ENCODE measurements at places on chromosomes 16 and 17. TPM values are rescaled to one million over a fixed set of nuclear protein-coding genes. Genes with fewer than 3 reads are reported as not detected.

DNA sequence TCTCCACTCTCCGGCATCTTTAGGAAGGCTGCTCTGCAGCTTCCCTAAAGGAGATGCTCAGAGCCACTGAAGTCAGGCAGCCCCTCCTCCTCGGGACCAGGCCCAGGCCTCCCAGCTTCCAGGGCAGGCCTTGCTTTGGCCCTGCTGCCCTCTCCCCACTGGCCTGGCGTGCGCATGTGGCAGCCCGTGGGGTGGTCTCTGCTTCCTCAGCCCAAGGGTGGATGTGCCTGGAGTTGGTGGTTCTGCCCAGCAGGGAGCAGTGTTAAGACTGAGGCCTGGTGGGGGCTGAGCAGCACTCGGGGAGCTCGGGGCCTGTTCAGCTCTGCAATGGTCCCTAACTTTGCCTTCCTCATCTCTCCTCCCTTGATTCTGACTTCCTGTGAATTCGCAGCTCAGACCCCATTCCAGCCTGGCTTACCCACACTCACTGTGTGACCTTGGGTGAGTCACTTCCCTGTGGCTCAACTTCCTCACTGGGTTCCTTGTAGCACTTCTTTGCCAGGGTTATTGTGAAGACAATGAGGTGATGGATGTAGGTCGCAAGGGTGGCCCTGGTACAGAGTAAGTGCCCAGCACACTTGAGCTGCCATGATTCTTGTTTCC, 63.2 kb downstream of the NKD1 start:
- DNase-seq: no peak

GRCh38 chr17:75288770-75289114, 491 bp downstream of the SLC25A19 start:
- no peak for DNase-seq

GRCh38 chr16:89164436-89164835, 7.1 kb upstream of the CDH15 start:
- no peak for DNase-seq

DNA sequence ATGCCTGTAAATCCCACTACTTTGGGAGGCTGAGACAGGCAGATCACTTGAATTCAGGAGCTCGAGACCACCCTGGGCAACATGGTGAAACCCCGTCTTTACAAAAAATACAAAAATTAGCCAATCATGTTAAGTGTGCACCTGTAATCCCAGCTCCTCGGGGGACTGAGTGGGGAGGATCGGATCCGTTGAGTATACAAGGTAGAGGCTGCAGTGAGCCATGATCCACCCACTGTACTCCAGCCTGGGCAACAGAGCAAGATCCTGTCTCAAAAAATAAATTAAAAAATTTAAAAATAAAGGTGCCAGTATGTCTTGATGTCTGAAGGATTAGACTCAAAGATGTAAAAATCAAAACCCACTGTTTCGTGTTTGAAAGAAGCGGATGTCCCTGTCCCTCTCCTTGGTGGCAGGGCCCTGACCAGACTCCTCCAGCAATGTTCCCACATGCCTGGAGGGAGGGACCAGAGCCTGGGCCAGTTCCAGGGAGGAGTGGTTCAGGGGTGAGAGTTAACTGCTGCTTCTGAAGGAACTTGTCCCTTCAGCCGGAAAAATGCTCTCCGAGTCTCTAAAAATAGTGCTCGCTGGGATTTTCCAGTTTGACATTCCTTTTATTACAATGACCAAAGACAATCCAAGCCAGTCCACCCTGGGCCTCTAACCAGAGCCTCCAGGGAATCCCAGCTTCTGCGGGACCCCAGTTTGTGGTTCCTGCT, 9.4 kb upstream of the CMTM4 start:
- peak; percentile 87 for DNase-seq

- peak; percentile 88 for DNase-seq
Observed at GRCh38 chr16:73027685-73028111, 20.2 kb downstream of the ZFHX3 start.

DNA sequence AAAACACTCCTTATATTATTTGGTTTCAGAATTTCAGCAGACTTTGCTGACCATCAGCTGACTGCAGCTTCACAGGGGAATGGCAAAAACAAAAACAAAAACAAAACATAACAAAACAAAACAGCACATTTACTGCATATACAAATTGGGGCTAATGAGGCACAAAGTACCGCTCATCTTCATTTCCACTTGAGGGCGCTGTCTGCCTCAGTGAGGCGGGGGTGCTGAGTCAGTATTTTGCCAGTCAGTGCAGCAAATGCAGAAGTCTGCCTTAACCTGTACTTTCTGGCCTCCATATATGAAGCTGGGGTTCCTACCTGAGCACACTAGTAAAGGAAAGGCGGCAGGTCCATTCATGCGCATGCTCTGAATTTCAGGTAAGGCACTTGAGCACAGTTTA, 13.5 kb upstream of the DYNLRB2 start:
- no peak for DNase-seq

GRCh38 chr17:63516910-63517824, 6.0 kb upstream of the KCNH6 start:
- no peak for DNase-seq

DNA sequence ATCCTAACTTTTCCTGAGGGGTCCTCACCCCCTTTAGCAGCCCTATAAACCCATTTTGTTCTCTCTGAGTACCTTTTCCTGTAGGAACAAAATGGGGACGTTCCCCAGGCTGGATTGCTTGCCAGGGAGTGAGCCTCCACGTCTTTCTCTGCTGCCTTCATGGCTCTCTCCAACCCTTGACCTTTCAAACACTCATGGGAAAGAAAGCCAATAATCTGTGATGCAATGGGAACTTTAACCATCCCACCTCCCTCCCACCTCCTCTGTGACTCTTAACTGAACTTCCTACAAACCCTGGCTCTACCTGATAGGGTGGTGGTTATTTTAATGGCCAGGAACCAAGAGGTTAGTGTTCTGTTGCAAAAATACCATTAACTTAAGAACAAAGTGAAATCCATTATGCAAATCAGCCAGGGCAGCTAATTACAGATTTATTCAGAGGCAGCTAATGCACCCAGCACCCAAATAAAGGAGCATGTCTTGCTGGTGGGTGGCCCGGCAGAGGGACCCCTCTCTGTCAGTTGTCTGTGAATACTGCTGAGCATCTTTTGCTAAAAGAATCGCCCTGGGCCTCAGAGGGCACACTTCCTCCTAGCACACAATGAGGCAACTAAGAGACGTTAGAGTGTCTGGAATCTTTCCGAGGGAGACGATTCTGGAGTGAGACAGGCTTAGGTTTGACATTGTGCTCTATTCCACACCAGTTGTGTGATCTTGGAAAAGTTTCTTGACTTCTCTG, 3.0 kb downstream of the PIPOX start:
- no peak for DNase-seq

- no peak for DNase-seq
Observed at GRCh38 chr16:26856791-26857190, 209.9 kb upstream of the C16orf82 start.

TK1 gene
- total RNA-seq: 1.1 TPM

DNA sequence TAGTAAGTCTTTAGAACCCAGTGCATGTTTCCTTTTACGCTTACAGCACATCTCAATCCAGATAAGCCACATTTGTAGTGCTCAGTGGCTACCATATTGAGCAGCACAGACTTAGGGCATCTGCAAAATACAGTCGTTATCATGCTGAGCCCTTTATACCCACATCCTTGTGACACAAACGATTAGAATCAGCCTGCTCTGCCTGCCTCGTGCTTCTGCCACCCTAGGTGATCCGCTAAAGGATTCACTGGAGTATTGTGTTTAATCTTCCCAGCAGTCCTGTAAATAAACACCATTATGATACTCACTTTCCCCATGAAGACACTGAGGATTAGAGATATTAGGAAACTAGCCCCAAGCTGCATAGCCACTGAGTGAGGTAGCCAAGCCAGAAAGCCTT, 51.3 kb upstream of the FA2H start:
- no peak for DNase-seq

DNA sequence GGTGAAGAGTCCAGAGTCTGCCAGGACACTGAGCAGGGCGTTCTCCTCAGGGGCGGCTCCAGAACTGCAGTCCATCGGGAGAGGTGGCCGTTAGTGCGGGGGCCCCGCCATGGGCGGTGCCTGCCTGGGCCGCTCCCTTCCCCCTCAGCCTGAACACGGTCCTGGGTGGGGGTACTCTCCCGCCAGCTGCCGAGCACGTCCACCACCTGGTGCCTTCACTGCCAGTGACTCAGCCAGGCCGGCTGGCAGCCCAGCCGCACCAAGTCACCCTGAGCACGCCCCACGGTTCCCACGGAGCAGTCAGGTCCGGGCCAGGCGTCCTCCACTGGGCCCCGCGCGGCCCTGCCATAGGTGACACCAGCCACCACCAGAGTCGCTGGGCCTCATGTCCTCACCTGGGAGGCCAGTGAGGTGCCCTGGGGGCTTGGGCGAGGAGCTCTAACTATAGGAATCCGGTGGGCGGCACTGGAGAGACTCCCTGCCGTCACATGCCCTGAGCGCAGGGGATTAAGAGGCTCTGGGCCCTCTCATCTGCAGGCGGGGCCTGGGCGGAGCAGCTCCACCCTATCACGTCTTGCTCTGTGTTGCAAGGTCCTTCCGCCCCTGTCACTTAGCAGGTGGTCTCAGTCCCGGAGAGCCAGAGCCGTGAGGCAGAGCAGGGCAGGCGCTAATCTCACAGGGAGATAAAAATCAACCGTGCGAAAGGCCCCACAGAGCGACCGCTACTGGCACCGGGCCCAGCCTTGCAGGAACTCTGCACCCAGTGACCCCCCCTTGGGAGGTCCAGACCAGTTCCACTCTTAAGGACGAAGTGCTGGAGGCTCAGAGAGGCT, 14.3 kb downstream of the PIEZO1 start:
- DNase-seq: no peak

FBXW10 gene
- 0.51 TPM for total RNA-seq

OR3A2 gene
- 1.2 TPM for total RNA-seq

DNA sequence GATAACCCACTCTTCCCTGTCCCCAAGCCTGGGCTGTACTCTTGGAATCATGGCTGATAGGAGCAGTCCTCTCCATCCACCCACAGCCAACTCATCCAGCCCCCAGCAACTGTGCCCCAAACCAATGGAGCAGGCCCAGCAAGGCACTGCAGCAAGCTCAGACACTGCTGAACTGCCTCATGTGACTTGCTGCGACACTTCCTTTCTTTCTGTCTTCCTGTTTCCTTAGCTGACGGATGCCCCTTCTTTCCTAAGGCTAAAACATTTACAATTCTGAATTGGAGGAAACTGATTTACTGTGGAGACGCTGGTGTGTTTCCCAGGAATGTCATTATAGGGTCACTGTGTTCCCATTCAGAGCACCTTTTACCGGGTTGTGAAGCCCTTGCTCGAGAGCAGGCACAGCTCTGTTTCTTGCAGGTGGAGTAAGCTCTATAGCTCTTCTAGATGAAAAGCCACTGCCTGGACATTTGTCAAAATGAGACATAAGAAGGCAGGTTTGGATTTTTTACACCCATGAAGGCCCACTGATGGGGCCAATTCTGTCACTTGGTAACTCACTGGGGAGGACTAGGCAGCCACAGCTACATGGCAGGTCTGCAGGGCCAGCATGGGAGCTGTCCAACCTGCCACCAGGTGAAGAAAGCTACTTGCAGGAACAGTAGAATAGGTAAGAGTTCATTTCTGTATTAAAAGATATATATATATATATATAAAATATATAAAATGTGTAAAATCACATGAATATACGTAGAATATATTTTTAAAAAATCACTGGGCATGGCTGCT, 27.4 kb downstream of the TMEM11 start:
- DNase-seq: no peak

SULT1A1 gene
- 36.2 TPM for total RNA-seq

- no peak for DNase-seq
Observed at GRCh38 chr17:80246726-80247125, 13.9 kb upstream of the RNF213 start.

DNA sequence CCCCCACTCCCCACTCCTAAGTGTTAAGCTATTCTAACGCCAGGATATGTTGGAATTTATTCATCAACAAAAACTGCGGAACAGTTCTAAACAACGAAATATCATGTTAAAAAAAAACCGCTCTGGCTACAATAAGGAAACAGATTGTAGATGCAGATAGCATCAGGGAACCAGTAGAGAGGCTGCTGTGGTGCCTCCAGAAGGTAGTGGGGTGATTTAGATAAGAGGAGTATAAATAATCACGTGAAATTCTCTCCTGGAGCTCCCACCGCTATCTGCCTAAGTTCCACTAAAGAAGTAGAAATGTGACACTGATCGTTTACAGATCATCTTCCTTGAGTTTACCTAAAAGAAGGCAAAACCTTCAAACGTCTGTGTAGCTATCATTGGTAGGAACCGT, 8.0 kb downstream of the AHSP start:
- no peak for DNase-seq

GRCh38 chr16:47250983-47251382, 107.2 kb upstream of the NETO2 start:
- DNase-seq: no peak

RNU2-1 gene
- total RNA-seq: 7,388 TPM

FLCN gene
- 40.0 TPM for total RNA-seq

DNA sequence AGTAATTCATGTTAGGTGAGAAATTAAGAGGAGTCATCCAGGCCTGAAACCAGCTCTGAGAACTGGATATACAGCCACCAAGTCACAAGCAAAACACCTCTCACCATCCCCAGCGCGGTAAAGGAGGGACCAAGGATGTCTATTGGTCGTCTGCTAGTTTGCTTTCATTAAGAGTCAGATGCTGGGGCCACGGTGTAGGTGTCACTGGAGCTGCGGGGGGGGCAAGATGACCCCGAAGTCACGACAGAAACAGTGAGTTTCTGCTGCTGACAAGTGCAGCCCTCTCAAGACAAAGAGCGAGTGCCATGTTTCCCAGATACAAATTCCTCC, 790 bp downstream of the NCBP3 start:
- DNase-seq: no peak

WNT3 gene
- 1.9 TPM for total RNA-seq

All from mesenteric fat pad (tissue), 1 donor.